Upper lobe of left lung (tissue), 6 donors: ENCODE measurements at places on chromosomes 2 and 18. TPM values are rescaled to one million over a fixed set of nuclear protein-coding genes. Genes with fewer than 3 reads are reported as not detected.

DNA sequence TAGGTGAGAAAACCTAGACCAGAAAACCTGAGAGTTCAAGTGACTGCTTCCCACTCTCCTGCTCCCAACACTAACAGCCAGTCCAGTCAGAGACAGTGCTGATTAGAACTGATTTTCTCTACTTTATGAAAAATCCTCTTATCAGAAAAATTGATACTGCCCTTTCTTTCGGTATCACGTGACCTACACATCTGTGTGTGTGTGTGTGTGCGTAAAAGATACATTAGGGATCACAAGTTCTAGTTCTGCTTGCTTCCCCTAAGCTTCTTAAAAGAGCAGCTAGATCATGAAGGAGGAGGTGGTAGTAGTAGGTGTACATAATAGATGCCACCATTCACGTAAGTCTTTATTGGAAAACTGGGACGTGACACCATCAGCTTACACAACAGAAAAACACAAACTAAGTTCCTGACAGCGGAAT lies 1.5 kb downstream of the ARL5A start:
- no peak for DNase-seq

DNA sequence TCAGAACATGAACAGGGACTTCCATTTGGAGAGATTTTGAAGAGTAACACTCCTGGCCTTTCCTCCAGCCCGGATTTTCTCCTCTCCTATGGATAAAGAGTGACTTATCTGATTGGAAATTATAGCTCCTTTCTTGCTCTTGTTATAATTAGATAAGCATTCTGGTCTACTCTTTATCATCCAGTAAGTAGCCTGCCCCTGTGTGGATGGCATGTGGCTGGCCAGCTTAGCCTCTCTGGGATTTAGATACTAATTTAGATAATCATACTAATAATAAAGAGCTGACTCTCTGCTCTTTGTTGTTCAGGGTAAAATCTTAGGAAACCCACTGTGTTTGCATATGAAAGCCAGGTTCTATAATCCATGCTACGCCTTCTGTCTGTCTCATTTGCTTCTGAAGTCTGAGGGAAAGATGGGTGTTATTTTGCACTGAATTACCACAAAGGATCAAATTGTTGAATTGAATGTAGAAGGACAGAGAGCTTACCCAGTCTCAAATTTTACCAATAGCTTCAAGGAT lies 438.8 kb downstream of the SPAG16 start:
- DNase-seq = no peak

The CNDP1 gene
- total RNA-seq = not detected

The SLC8A1 gene
- 58.6 TPM for total RNA-seq

The GLI2 gene
- 2.1 TPM for total RNA-seq

The TNFRSF11A gene
- 5.9 TPM for total RNA-seq

The C2orf92 gene
- total RNA-seq = 31.7 TPM
